HuH-7.5 (cell line): ENCODE measurements at places on chromosomes 3 and 15.

GRCh38 chr3:151367448-151367847 lies 17.1 kb downstream of the P2RY12 start:
- DNase-seq, result no peak

- DNase-seq, result no peak
Measured at GRCh38 chr3:129577366-129577765, 29.1 kb downstream of the PLXND1 start.

DNA sequence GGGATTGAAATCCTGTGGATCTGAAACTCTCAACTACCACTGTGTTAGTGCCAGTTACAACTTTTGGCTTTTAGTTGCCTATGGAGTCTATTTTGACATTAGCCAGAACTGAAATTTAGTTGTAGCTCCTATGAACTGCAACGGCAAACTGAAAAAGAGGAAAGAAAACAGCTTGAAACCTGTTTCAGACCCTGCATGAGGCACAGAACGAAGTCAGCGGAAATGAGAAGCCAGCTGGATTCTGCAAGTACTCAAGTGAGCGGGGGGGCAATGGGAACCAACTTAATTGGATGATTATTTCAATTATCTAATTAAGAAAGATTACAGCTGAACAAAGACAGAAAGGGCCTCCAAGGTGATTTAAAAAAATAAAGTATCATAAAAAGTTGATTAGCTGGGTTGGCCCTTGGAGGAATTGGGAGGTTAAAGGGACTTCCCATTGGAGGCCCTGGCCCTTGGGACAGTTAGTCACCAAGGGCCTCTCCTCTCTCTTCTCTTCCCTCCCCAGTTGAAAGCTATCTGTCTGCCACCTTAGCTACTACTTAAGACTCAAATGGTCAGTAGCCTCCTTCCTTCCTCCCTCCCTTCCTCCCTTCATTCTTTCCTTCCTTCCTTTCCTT lies 352.1 kb downstream of the SHQ1 start:
- no peak for DNase-seq

DNA sequence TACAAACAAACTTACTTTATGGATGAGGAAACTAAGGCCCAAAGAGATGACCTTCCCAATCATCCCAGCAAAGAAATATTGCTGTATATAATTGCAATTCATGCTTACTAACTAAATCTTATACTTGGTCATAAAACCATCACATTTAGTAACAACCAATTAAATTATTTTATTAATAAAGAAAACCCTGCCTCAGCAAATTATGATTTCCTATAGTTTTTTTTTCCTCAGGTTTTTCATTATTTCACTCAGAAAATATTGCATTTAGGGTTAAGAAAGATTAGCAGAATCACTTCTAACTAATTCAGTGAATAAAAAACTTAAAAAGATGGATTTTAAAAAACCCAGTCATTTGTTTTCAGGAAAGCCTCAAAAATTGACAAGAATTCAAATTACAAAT lies 86.5 kb upstream of the GADL1 start:
- no peak for DNase-seq

GRCh38 chr15:29612096-29612495 lies 210.2 kb downstream of the TJP1 start:
- no peak for DNase-seq

GRCh38 chr15:72796210-72796514 lies 12.6 kb upstream of the ADPGK start:
- DNase-seq, result no peak

DNA sequence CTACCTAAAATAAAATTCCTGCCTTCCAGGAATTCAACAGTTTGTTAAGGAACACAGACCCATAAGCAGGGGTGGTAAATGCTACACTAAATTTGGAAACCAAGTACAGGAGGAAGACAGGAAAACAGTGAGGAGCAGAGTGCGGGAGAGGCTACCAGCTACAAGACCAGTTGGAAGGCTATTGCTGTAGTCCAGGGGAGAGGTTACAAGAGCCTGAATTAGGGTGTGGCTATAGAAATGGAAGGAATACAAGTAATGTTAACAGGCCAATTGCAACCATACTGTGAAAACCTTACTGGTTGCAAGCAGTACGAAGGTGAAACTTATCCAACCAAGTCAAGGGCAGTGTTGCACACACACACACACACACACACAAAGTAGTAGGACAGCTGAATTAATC lies 880 bp upstream of the ARMC8 start:
- no peak for DNase-seq

- DNase-seq, result no peak
Measured at GRCh38 chr3:146100180-146100579, 60.8 kb downstream of the PLOD2 start.

DNA sequence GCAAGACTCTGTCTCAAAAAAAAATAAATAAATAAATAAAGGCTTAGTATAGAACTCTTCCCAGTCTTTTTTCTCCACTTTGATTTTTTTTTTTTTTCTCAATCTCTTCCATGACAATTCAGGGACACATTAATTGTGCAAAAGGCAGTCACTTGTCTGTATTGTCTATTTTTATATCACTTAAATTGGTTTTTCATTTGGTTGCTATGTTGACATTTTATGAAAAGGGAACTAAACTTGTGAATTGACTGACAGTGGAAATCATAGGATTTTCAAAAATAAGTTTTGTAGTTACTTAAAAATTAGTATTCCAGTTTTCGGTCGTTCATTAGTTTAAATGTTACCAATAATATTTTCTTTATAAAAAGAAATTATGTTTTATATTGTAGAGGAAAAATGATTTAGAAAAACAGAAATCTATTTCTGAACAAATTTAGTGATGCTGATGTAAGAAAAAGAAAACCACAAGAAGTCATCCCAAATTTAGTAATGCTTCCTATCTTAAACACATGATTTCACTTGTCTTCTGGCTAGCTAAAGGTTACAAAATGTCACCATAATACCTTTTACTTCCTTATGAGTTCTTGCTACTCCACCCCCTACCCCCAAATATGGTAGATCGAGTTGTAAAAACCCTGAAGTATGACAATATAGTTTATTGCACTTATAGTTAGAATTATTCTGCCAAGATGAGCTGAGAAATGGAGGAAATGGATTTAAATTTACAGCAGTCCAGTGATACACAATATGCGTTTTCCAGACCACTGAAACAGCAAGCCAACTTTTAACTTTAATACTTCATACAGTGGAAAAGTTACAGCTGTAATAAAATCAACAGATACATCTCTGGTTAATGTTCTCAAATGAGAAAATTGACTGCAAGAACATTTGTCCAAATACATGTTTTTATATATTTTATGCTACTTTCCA lies 37.0 kb downstream of the PPARG start:
- DNase-seq, result no peak

- DNase-seq, result no peak
Measured at GRCh38 chr3:186991470-186991869, 61.1 kb downstream of the ST6GAL1 start.

DNA sequence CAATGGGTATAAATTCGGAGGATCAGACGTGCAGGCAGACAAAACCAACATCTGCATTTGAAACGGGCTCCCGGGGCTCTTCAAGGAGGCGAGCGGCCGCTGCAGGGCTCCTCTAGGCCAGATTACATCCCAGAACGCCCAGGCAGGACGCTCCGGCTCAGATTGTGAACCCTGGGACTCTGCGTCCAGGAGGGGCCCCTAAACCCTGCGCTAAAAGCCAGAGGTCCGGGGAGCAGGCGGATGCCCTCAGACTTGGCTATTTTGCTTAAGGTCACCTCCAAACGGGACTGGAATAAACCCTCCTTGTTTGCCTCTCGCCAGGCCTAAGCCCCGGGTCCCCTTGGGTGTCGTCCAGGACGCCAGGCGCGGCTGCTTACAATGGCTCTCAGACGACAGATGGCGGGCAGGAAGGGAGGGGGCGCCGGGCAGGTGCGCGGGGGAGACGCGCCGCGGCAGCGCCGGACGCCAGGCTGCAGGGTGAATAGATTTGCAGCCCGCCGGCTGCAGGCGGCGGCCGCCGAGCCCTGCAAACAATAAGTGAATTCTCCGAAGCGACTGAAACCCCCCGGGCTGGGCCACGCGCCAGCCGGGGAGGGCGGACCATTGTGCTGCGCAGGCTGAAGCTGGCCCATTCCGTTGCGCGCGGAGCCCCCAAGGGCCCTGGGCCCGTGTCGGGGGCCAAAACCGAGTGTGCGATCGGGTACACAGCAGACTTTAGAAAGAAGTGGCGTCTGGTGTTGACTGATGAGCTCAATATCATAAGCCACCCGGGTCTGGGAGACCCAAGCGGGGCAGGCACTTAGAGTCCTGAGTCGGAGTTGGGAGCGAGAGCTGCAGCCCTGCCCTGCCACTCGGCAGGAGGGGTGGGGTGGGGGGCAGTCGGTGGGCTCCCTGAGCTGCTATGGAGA lies 32.3 kb upstream of the AMOTL2 start:
- DNase-seq, result no peak

DNA sequence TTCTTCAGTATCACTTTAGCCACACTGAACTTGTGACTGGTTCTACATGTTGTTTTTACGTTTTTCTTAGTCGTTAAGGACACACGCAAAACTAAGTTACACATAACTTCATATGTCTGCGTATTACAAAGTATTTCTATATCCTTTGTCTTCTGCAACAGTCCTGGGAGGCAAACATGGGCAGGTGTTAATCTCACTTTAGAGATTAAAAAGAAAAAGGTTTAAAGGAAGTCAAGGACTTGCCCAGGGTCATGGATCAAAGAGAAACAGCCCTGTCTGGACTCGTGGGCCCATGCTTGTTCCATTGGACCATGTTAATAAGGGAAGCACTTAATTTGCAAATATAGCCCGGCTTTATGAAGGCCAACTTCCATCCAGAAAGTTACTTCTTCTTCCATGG lies 98.6 kb upstream of the LPP start:
- no peak for DNase-seq

GRCh38 chr15:93460717-93461116 lies 371.7 kb upstream of the RGMA start:
- DNase-seq, result no peak

- no peak for DNase-seq
Measured at GRCh38 chr3:65343736-65344135, 655.9 kb upstream of the ADAMTS9 start.

DNA sequence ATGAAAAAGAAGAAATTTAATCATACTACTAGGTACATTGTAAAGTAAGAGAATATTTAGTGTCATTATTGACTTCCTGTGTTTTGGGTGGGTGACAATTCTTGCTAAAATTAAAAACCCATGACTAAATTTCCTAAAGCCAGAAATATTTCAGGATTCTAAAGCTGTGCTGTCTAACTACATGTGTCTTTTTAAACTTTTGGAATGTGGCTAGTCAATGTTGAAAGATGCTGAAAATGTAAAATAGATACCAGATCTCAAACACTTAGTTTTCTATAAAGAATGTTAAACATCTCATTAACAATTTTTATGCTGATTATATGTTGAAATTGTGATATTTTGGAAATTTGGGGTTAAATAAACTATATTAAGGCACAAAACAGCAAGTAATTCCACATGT lies 308.9 kb upstream of the TMCO5A start:
- no peak for DNase-seq

DNA sequence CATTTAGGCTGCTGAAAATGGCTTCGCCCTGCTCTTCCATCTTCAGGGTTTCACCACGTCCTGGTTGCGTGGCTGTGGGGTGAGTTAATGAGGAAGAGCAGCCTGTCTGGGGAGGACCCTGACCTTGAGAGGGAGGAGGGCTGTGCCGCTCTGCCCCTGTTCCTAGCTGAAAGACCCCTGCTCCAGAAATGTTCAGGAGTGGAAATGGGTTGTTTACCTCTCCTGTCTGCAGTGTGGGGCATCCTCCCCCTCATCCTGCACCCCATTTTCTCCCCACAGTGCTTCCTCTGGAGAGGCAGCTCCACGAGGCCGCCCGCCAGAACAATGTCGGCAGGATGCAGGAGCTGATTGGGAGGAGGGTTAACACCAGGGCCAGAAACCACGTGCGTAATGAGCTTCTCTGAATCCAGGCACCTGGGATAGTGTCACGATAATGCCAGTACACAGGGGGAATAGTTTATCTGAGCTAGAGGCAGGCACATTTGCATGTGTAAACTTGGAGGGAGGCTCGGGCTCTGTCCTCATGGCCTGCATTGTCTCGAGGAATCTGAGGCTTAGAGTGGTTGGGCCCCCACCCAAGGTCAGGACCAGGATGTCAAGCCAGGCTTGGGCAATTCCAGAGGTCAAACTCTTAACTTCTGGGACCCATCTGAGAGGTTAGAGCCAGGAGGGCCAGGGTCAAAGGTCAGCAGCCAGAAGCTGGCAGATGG lies 4.0 kb downstream of the ANKDD1A start:
- no peak for DNase-seq

DNA sequence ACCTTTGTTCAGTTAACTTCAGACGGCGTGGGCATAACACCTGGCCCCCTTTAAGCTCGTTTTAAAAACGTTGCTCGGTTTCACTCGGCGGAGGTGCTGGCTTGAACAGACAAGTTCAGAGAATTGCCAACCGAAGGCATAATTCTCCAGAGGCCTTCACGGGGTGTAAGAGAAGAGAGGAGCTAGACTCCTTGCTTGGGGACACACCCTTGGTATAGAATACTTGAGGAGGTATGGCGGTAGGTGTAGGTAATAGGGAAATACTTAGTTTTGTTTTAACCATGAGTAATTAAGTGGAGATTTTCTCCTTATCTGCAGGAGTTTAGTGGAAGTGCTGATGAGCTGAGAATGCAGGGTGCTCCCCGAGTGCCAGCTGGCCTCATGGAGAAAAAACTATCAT lies 921 bp downstream of the FBXL2 start:
- DNase-seq, result no peak

DNA sequence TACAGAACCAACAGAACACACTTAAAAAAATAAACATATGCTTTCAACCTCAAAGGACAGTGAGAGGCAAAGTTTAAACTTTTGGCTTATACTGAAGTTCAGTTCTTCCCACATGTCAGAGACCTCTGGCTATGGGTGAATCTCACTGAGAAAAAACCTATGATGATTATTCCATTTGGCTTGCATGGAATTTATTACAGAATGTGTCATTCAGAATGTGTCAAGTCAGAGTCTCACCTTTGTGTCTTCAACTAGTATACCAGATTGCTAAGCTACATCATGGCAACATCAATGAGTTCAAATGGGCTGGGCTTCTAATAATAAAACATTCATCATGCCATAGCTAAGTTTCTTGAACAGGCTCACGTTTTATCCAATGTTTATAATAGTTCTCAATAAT lies 987.0 kb downstream of the NTRK3 start:
- no peak for DNase-seq

DNA sequence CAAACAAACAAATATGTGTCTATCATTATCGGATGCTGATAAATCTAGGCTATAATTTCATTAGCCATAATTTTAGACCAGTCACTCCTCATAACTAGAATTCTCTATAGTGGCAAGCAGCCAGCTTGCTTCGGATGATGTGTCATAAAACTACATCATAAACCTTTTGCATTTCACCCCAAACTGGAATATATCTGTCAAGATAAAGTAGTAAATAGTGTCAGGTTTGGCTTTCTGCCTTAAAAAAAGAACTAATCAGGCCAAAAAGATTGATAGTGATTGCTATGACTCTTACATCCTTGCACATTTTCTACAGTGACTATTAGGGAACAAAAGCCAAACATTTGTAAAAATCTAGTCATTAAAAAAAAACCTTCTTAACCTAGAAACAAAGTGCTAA lies 51.0 kb downstream of the DPPA2 start:
- DNase-seq, result no peak
